Iris pigment epithelial cell (primary cell): ENCODE measurements at places on chromosomes 2 and 18.
A peak's percentile ranks its signal among the peaks of the same experiment; 100 is the strongest.

- no peak for DNase-seq
Measured at GRCh38 chr2:43083710-43084698, 142.4 kb downstream of the ZFP36L2 start.

- no peak for DNase-seq
Measured at GRCh38 chr2:188415754-188416083, 124.0 kb downstream of the GULP1 start.

GRCh38 chr2:44836916-44837315 lies 104.6 kb upstream of the SIX3 start:
- no peak for DNase-seq

DNA sequence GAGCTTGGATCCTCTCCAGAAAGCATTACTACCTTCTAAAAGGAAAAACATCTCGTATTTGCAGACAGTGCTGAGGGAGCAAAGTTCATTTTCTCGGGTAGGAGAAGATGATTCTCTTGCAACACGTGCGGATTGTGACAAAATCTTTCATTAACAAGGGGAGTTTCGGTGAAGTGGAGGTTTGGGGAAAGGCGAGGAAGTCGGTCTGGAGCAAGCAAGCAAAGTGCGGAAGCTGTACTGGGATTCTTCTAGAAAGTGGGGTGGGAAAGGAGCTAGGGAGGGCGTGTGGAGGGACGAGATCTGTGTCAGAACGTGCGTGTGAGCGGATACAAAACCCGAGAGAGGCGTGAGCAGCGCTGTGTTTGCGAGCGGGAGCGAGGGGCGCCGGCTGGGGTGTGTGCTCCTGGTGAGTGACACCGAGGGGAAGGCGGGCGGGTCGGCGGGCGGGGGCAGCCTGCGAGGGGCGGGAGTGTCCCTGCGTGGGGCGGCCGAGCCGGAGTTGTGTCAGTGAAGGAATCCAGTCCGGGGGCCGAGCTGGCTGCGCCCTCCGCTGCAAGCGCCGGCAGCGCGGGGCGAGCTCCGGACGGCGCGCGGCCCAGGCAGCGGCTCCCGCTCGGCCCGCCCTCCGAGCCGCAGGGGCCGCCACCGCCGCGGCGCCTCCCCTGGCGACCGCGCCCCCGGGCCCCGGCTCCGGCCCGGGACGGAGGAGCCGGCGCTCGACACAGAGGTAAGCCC lies at the start of gene SPATS2L:
Gene SPATS2L (plus strand): TSS at position 498 of the 735 bp plus-strand sequence. CDS start 82,552 bp downstream, outside the sequence.
- DNase-seq: peak; percentile 81

GRCh38 chr2:100580367-100581276 lies 17.8 kb downstream of the PDCL3 start:
- DNase-seq: no peak

- DNase-seq: no peak
Measured at GRCh38 chr2:155692856-155693255, 639.7 kb downstream of the NR4A2 start.

GRCh38 chr2:175630280-175631244 lies 371.5 kb downstream of the LNPK start:
- no peak for DNase-seq

GRCh38 chr2:40284797-40285196 lies 167.1 kb downstream of the SLC8A1 start:
- peak; percentile 11 for DNase-seq

DNA sequence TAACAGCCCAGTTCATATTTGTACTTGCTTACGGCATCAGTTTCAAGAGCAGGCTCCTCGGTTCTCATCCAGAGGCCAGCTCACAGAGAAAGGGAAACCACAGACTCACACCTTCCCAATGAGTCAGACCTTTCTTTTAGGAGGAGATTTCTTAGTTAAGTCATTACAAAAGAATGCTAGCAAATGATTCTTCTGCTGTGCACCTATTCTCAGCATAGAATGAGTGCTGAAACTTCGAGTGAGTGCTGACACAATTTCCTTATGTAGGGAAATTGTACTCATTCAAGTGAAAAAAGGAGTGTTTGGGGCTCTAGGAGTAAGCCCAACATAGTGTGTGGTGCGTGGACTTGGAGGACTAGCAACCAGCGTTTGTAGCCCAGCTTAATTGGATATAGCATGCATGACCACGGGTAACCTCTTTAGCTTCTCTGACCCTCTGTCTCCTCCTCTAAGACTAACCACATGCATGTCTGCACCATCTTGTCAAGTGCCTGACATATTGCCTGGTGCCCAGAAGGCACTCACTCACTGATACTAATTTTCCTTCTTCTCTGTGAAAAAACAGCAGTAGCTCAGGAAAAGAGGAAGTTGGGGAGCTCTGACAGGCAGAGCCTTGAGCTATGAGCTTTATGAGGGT lies 87.0 kb downstream of the ALPK2 start:
- DNase-seq: peak; percentile 99

GRCh38 chr2:124315221-124315880 lies 290.3 kb downstream of the CNTNAP5 start:
- no peak for DNase-seq

- DNase-seq: no peak
Measured at GRCh38 chr2:187654535-187654934, 100.3 kb upstream of the TFPI start.

GRCh38 chr2:81734981-81735380 lies 1430.4 kb upstream of the LRRTM1 start:
- DNase-seq: no peak

- DNase-seq: peak; percentile 52
Measured at GRCh38 chr2:237904831-237905599, 45.6 kb downstream of the RAMP1 start.

DNA sequence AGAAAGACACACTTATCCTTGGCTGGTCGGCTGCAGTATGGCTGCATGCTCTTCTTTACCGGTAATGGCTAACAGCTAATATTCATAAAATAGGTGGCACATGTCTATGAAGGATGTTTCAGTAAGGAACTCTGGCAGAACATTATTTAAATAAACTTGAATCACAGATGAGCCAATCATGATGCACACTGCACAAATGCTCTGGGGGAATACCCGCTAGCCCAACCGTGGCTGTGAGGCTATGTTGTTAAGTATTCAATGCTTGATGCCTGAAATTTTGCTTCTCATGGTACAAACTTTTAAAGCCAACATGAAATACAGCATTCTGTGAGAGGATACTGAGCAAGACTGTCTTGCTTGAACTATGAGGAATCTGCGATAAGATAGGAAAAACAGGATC lies 505.8 kb downstream of the ZEB2 start:
- peak; percentile 29 for DNase-seq

DNA sequence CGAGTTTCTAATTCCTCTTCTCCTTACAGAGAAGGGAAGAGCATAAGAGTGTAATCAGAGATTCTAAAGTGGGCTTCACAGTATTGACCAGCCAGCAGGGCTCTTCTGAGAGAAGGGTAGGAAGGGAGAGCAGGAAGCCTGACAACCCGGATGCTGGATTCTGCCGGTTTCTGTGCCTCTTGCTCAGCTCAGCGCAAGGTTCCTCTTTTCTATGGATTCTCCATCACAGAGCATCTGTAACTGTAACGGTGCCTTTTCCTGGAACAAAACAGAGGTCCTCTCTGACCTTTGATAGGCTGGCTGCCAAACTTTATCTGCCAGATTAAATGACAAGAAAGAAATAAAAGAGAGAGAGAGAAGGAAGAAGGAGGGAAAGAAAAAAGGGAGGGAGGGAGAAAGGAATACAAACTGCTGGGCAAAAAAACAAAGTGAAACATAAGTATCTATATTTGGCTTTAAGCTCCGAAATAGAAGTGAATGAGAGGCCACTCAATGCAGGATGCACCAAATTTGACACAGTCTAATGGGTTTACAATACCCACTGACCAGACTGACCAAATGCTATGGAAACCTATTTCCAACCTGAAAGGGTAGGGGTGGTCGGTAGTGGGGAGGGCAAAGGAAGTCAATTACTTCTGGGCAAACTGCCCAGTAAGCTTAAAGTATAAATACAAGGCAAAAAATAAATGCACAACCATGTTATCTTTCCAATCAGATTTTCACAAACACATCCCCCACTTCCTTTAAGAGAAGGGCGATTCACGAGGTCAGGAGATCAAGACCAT lies 59.2 kb downstream of the PIEZO2 start:
- no peak for DNase-seq

DNA sequence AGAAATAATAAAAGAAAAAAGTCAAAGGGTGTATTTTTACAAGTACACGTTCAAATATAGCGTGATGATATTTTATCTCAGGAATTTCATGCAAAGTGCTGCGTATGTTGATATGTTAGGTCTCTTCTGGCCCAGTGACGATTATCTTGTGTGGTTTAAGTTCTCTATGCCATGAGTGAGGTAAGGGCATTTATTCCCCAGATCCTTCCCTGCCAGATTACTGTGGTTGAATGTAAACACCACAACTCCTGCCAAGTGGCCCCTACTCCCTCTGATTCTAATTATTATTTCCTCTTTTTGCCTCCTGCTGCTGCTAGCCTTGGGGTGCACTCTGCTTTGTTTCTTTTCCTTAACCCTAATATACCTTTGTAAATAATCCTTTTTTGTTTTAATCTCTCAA lies 12.2 kb downstream of the SCN2A start:
- DNase-seq: no peak

DNA sequence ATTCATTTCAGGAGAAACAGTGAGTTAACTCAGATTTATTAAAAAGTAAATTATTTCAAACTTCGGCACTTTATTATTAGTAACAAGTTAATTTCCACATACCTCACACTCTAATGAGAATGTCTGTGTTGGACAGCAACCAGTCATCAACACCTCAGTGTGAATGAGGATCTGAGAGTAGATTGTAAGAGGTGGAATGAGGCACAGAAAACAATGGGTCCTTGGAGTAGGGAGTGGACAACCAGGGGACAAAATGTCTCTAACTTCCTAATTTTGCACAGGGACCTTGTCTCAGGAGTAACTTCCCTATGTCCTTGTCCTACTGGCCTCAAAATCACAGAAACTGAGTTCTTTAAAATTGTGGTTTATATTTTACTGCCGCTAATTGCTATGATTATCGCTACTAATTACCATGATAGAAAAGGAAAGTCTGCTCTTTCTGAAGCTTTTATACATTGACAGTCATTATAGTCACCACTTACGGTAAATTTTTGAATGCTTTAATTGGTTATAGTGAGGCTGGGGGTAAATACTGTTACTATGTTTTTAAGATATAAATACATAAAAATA lies 82.2 kb upstream of the LRPPRC start:
- no peak for DNase-seq

- DNase-seq: no peak
Measured at GRCh38 chr18:74069178-74070050, 78.2 kb downstream of the FBXO15 start.

DNA sequence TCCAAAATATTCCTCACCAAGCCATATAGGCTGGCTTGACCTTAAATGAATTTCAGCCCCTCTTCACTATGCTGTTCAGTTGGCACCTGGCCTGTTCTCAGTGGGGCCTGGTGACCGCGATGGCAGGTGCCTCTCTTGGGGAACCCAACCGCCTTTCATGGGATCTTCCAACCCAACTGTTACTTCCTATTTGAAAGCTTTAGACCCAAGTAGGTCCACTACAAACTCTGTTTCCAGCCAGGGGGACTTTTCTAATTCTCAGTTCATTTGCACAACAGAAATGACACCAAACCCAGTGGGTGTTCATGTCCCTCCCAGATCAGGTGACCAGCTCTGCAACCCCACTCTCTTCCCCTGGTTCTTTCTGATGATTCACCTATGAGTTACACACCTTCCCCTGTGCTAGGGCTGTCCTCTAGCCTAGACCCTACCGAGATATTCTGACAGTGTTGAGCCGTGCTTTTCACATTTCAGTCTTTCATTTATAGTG lies 35.6 kb upstream of the NDUFV2 start:
- DNase-seq: no peak

DNA sequence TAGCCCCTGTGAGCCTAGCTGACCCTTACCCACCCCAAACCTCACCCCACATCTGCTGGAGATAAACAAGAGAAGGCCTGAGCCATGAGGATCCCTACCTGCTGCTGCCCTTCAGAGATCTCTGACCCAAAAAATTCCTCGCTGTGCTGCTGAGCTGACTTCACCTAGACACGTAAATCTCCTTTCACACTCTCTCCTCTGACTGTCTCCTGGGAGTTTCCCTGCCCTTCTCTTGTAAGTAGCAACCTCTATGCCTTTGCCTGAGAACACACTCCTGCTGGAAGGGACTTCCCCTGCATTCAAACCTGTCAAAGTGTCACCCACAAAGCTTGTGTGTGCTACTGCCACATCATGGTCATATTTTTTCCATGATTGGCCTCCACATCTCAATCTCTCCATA lies 134.2 kb upstream of the NOL4 start:
- no peak for DNase-seq

DNA sequence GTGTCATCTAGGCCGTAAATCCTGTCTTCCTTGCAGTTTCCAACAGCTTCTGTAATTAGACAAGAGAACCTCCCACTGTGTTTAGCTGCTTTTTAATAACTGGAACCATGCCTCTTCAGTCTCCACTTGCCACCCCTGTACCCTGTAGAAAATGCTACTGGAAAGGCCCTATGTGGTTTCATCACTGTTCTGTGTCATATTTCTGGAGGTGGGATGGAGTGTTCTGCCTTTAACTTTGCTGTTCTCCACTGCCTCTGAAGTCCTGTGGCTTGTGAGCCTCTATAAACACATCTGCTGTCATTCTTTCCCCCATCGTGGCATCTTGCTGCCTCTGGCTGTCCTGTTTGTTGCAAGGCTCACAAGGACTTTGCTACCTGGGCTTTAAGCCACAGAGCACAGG lies 17.9 kb downstream of the MGAT5 start:
- no peak for DNase-seq

- DNase-seq: peak; percentile 87
Measured at GRCh38 chr18:22385718-22386117, 32.0 kb downstream of the CTAGE1 start.

GRCh38 chr2:77228391-77228790 lies 293.8 kb downstream of the LRRTM4 start:
- DNase-seq: peak; percentile 14
